ENCODE measurements at places on chromosomes 12 and 14. TPM values are rescaled to one million over a fixed set of nuclear protein-coding genes. Genes with fewer than 3 reads are reported as not detected.

DNA sequence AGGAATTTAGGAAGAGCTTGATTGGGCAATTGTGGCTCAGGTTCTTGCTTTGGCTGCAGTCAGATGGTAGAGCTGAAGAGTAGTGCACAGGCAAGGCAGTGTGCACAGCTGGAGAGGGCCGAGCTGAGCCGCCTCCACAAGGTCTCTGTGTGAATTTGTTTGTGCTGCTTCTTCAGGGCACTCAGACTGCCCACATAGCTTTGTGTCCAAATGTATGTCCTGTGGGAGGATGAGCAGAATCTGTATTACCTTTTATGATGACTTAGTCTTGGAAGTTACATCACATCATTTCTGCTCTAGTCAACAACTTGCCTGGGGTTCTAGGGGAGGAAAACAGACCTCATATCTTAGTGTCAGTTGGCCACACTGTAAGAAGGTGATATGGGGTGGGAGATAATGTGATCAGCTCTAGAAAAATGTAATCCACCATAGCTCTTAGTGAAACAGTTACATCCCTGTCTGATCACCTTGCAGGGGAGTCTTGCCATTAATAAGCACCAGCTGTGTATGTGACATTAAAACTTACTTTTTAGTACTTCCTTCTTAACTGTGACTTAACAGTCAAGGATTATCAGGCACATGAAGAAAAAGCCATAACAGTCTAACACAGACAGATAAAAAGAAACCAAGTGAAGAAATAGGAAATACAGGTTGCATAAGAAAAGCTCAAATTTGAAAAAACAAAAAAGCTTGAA is 53.4 kb downstream of the RCOR1 start:
- DNase-seq: no peak
- H3K27me3 ChIP-seq: no peaks in the 10 kb centered on the region
- no peaks in the 10 kb centered on the region for H3K36me3 ChIP-seq
- H3K4me1 ChIP-seq: peaks cover 67% of the 10 kb centered on the region
- no peak overlapping the region for H3K4me3 ChIP-seq

GRCh38 chr14:34956931-34957330 is 25.9 kb upstream of the SRP54 start:
- H3K4me1 ChIP-seq: no peaks in the 10 kb centered on the region
- no peak overlapping the region for H3K4me3 ChIP-seq
- H3K27ac ChIP-seq: no peak overlapping the region
- H3K36me3 ChIP-seq: peaks cover 50% of the 10 kb centered on the region
- no peaks in the 10 kb centered on the region for H3K27me3 ChIP-seq
- DNase-seq: no peak

DNA sequence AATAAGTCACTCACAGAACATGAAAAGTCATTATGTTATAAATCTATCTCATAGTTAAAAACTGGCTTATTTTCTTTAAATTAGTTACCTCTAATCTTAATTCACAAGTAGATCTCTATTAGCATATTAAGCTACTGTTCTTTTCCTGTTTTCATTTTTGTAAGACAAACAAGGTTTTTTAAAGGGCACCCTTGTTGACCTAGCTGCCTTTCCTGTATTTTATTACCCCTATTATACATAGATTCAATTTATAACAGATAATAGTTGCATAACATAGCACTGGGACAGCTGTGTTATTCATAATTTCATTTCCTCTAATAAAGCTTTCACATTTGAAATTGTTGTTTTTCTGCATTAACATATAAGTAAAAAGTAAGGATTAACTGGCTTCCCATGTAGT is 1500.7 kb upstream of the FLRT2 start:
- peaks cover 3% of the 10 kb centered on the region for H3K4me1 ChIP-seq
- H3K27me3 ChIP-seq: no peaks in the 10 kb centered on the region
- H3K4me3 ChIP-seq: no peak overlapping the region
- no peak overlapping the region for H3K27ac ChIP-seq
- no peak for DNase-seq
- H3K36me3 ChIP-seq: no peaks in the 10 kb centered on the region

DNA sequence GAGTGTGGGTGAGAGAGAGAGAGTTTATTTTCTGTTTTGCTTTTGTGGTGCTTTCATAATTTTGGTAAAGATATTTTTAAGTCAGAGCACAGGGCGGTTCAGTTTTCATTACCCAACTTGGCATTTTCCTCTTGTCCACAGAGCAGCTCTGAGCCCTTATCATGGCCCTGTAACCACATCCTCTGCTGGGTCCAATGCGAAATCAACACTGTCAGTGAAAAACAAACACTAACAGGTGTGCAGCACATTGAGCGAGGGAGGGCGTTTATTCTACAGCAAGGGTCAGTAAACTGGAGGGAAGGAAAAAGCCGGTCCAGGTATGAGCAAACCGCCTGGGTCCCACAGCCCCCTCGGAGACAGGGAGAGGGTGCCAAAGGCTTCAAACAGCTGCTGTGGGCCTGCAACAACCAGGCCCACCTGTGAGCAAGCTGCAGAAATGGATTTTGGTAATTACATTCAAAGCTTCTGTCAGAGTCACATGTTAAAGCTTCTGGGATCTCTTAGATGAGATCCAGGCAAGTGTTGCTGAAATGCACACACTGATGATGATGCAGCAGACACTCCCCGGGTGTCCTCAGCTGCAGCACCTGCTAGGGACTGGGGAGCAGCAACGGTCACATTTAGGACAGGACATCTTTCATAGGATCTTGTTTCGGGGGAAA is 132.7 kb upstream of the DYRK2 start:
- H3K36me3 ChIP-seq: no peaks in the 10 kb centered on the region
- no peaks in the 10 kb centered on the region for H3K27me3 ChIP-seq
- H3K4me3 ChIP-seq: no peak overlapping the region
- H3K4me1 ChIP-seq: peaks cover 28% of the 10 kb centered on the region

C14orf39 gene
- polyA plus RNA-seq: not detected

- H3K4me3 ChIP-seq: no peak overlapping the region
- no peak overlapping the region for H3K27ac ChIP-seq
- peaks cover 5% of the 10 kb centered on the region for H3K36me3 ChIP-seq
- H3K4me1 ChIP-seq: no peaks in the 10 kb centered on the region
- no peaks in the 10 kb centered on the region for H3K27me3 ChIP-seq
These were observed 170.0 kb downstream of the CCDC91 start for GRCh38 chr12:28360253-28360652.

DNA sequence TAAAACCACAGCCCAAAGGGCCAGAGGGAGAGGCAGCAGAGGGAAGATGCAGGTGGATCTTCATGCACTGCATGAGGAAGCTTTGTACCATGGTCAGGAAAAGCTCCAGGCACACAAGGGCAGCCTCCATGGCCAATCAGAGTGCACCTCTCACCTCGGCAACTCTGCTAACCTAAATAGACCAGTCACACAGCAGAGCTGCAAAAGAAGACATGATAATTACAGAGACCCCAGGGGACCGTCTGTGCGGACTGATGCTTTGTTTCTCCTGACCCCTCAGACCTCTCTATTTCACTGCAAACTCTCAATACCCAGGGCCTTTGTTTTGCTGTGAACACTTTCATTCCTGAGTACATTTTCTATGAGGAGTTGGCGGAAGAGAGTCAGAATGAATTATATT is 10.7 kb upstream of the TCL1B start:
- no peak overlapping the region for H3K4me3 ChIP-seq
- no peaks in the 10 kb centered on the region for H3K4me1 ChIP-seq
- no peak for DNase-seq
- no peaks in the 10 kb centered on the region for H3K27me3 ChIP-seq

GRCh38 chr14:61561657-61562276 is 133.5 kb upstream of the HIF1A start:
- no peaks in the 10 kb centered on the region for H3K27me3 ChIP-seq
- H3K36me3 ChIP-seq: no peaks in the 10 kb centered on the region
- no peak overlapping the region for H3K4me3 ChIP-seq
- peak; percentile 88 for DNase-seq
- peak overlapping the region; percentile 84 for H3K27ac ChIP-seq
- peaks cover 79% of the 10 kb centered on the region for H3K4me1 ChIP-seq

GRCh38 chr12:44101475-44101874 is 265.6 kb downstream of the TMEM117 start:
- H3K36me3 ChIP-seq: no peaks in the 10 kb centered on the region
- H3K27me3 ChIP-seq: no peaks in the 10 kb centered on the region
- no peak overlapping the region for H3K4me3 ChIP-seq
- no peaks in the 10 kb centered on the region for H3K4me1 ChIP-seq

MDGA2 gene
- not detected for polyA plus RNA-seq

AVPR1A gene
- 0.25 TPM for polyA plus RNA-seq

- H3K27me3 ChIP-seq: no peaks in the 10 kb centered on the region
- DNase-seq: no peak
- peaks cover 16% of the 10 kb centered on the region for H3K4me1 ChIP-seq
- no peak overlapping the region for H3K4me3 ChIP-seq
- no peaks in the 10 kb centered on the region for H3K36me3 ChIP-seq
- H3K27ac ChIP-seq: no peak overlapping the region
These were observed 56.4 kb upstream of the ATP2A2 start for GRCh38 chr12:110224379-110225304.

DNA sequence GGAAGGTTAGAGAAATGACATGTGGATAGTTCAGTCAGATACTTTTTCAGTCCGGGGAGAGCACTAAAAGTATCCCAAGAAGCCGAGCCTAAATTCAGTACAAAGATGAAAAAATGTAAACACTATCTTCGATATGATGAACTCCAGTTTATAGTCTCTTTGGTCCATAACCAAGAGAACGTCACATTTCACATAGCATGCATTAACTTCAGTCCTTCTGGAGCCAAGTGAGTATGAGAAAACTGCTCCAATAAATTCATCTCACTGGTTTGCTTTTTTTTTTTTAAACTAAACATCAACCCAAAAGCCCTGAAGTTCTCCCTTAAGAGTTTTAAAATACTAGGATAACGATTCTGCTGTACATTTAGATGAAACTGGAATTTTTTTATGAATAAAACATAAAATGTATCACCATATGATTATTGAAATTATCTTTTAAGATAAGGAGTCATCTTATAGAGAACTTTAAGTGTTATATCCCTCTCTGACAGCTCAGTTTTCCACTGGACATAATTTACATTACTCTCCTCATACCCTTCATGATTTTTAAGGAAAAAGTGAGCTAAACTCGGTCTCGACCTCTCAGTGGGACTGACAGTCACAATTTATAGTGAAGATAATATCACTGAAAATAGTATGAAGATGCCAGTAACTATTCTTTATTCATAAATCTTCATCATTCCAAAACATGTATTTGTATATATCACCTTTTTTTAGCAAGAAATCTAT is 841.5 kb upstream of the FLRT2 start:
- DNase-seq: peak; percentile 80
- H3K27me3 ChIP-seq: no peaks in the 10 kb centered on the region
- no peak overlapping the region for H3K4me3 ChIP-seq
- no peak overlapping the region for H3K27ac ChIP-seq

GRCh38 chr12:131438881-131439280 is 272.0 kb upstream of the SFSWAP start:
- DNase-seq: peak; percentile 17
- no peak overlapping the region for H3K4me3 ChIP-seq
- no peak overlapping the region for H3K27ac ChIP-seq
- H3K27me3 ChIP-seq: no peaks in the 10 kb centered on the region
- no peaks in the 10 kb centered on the region for H3K4me1 ChIP-seq

- peak; percentile 11 for DNase-seq
- H3K36me3 ChIP-seq: no peaks in the 10 kb centered on the region
- no peaks in the 10 kb centered on the region for H3K27me3 ChIP-seq
These were observed 238.7 kb downstream of the AKAP6 start for GRCh38 chr14:32567543-32568384.

RNF212B gene
- 0.40 TPM for polyA plus RNA-seq

KERA gene
- not detected for polyA plus RNA-seq

FSCB gene
- polyA plus RNA-seq: not detected

- H3K36me3 ChIP-seq: no peaks in the 10 kb centered on the region
- no peak overlapping the region for H3K4me3 ChIP-seq
These were observed 147.6 kb downstream of the RIMBP2 start for GRCh38 chr12:130568501-130568900.

NAV3 gene
- 0.19 TPM for polyA plus RNA-seq

GRCh38 chr12:19792028-19792427 is 352.7 kb downstream of the AEBP2 start:
- no peaks in the 10 kb centered on the region for H3K36me3 ChIP-seq
- DNase-seq: no peak
- H3K27me3 ChIP-seq: no peaks in the 10 kb centered on the region
- H3K4me1 ChIP-seq: no peaks in the 10 kb centered on the region
- no peak overlapping the region for H3K4me3 ChIP-seq
- no peak overlapping the region for H3K27ac ChIP-seq

GRIP1 gene
- polyA plus RNA-seq: 1.4 TPM

- peak; percentile 21 for DNase-seq
- H3K27me3 ChIP-seq: no peaks in the 10 kb centered on the region
- no peaks in the 10 kb centered on the region for H3K36me3 ChIP-seq
- H3K27ac ChIP-seq: peak overlapping the region; percentile 99
These were observed 1.2 kb downstream of the FBXO34 start for GRCh38 chr14:55272387-55272786.

IQSEC3 gene
- polyA plus RNA-seq: 0.08 TPM

GRCh38 chr12:105503619-105504018 is 173.1 kb downstream of the C12orf75 start:
- DNase-seq: no peak
- no peak overlapping the region for H3K4me3 ChIP-seq

DNA sequence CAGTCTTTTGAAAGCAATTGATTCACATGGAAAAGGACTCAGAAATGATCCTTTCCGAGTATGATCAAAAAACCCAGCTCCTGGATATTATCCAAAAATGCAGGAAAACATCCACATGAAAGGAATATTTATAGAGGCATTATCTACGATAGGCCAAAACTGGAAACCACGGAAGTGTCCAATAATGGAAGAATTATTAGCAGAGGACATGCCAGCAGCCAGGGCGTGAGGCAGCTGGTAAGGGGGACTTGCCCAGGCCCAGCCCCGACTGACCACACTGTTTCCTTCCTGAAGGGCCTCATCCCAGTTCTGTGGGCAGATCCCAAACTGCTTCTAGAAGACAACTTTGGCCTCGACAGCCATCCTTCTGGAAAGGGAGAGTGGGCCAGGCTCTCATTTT is 20.5 kb downstream of the ACTN1 start:
- peaks cover 63% of the 10 kb centered on the region for H3K4me1 ChIP-seq
- H3K36me3 ChIP-seq: peaks cover 7% of the 10 kb centered on the region
- H3K27me3 ChIP-seq: no peaks in the 10 kb centered on the region
- H3K4me3 ChIP-seq: no peak overlapping the region
- H3K27ac ChIP-seq: peak overlapping the region; percentile 18
- no peak for DNase-seq

GRCh38 chr12:81949416-81949815 is 190.3 kb upstream of the PPFIA2 start:
- DNase-seq: no peak
- no peak overlapping the region for H3K27ac ChIP-seq
- H3K27me3 ChIP-seq: no peaks in the 10 kb centered on the region
- H3K4me1 ChIP-seq: no peaks in the 10 kb centered on the region
- no peaks in the 10 kb centered on the region for H3K36me3 ChIP-seq

DNA sequence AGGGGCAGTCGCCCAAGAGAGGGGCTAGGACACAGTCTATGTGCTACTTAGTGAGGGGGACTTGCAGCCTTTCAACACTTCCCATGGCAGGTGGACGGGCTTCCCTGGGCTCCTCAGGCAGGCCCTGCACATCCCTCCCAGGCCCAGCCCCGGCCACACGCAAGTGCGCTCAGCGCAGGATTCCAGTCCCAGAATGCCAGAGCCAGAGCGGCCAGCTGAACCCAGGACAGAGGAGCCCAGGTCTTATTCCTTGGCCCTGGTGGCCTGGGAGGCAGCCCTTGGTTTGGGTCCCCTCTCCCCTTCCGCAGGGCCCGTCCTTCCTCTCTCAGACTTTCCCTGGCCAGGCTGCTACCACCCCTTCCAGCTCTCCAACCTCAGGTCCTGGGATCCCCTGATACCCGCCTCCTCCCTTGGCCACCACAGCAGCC is 12.0 kb downstream of the DLK1 start:
- DNase-seq: no peak
- no peaks in the 10 kb centered on the region for H3K36me3 ChIP-seq
- H3K4me3 ChIP-seq: no peak overlapping the region
- no peaks in the 10 kb centered on the region for H3K27me3 ChIP-seq

- H3K27ac ChIP-seq: no peak overlapping the region
- H3K4me1 ChIP-seq: no peaks in the 10 kb centered on the region
- H3K27me3 ChIP-seq: no peaks in the 10 kb centered on the region
- no peak for DNase-seq
These were observed 108.0 kb upstream of the MAX start for GRCh38 chr14:65210118-65210821.

All from stomach (tissue), 19 donors.